ENCODE measurements at places on chromosomes 7 and 10. TPM values are rescaled to one million over a fixed set of nuclear protein-coding genes. Genes with fewer than 3 reads are reported as not detected.
A peak's percentile ranks its signal among the peaks of the same experiment; 100 is the strongest.

DBF4 gene
- 88.8 TPM for total RNA-seq

NOD1 gene
- total RNA-seq = 12.8 TPM

HPSE2 gene
- not detected for total RNA-seq

CFTR gene
- not detected for total RNA-seq

DNA sequence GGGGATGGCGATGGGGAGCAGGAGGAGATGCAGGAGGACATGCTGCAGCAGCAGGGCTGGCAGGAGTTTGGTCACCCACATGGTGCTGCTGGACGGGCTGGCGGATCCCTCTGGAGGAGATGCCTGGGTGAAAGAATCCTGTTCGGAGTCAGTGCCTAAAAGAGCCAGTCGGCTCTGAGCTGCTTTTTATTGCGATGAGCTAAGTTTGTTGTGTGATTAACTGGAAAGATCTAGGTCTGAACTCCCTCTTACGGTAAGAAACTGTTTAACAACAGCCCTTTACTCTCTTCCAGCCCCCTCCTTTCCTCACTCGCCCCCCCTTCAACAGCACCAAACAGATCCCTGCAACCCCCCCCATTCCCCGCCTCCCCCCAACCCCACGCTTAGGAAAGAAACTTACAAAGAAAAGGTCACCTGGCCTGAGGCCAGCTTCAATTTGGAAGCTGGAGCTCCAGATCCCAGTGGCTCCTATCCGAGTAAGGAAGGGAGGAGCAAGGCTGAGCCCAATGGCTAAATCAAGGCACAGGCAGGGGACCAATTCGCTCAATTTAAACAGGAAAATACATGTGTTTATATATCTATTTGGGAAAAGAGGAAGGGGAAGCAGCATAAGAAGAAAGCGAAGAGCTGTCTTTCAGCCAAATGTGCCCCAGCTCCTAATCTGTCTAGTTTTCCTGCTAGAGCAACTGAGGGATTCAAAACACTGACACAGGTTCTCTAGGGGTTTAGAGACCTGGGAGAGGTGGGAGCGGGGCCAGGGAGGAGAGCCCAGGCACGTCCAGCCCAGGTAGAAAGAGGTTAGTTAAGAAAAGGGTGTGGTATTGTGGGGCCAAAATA lies at the start of gene HGF:
Gene HGF (minus strand): TSS at position 157 of the 837 bp plus-strand sequence. CDS start 76 bp downstream, at position 81.
- peaks cover 15% of the 10 kb centered on the region for H3K27me3 ChIP-seq
- DNase-seq = no peak
- H3K27ac ChIP-seq = no peak within 1 kb of the TSS
- no peak within 1 kb of the TSS for H3K4me3 ChIP-seq
- no peaks in the 10 kb centered on the region for H3K36me3 ChIP-seq

DNA sequence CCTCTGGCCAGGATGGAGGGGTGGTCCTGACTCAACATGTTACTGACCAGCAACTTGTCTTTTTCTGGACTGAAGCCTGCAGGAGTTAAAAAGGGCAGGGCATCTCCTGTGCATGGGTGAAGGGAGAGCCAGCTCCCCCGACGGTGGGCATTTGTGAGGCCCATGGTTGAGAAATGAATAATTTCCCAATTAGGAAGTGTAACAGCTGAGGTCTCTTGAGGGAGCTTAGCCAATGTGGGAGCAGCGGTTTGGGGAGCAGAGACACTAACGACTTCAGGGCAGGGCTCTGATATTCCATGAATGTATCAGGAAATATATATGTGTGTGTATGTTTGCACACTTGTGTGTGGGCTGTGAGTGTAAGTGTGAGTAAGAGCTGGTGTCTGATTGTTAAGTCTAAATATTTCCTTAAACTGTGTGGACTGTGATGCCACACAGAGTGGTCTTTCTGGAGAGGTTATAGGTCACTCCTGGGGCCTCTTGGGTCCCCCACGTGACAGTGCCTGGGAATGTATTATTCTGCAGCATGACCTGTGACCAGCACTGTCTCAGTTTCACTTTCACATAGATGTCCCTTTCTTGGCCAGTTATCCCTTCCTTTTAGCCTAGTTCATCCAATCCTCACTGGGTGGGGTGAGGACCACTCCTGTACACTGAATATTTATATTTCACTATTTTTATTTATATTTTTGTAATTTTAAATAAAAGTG lies 6.0 kb downstream of the PLAU start:
- H3K27me3 ChIP-seq = peaks cover 64% of the 10 kb centered on the region
- peaks cover 11% of the 10 kb centered on the region for H3K4me1 ChIP-seq
- no peak for DNase-seq
- H3K4me3 ChIP-seq = no peak overlapping the region

GRCh38 chr10:22317771-22318565 lies 1.8 kb downstream of the COMMD3 start:
- peaks cover 50% of the 10 kb centered on the region for H3K27me3 ChIP-seq
- DNase-seq = no peak
- H3K36me3 ChIP-seq = peaks cover 12% of the 10 kb centered on the region
- peak overlapping the region; percentile 87 for H3K4me3 ChIP-seq

GRCh38 chr10:86937502-86938154 lies 19.8 kb downstream of the MMRN2 start:
- H3K27me3 ChIP-seq = no peaks in the 10 kb centered on the region
- H3K27ac ChIP-seq = no peak overlapping the region
- peaks cover 3% of the 10 kb centered on the region for H3K4me1 ChIP-seq
- no peak overlapping the region for H3K4me3 ChIP-seq
- no peaks in the 10 kb centered on the region for H3K36me3 ChIP-seq
- no peak for DNase-seq

DNA sequence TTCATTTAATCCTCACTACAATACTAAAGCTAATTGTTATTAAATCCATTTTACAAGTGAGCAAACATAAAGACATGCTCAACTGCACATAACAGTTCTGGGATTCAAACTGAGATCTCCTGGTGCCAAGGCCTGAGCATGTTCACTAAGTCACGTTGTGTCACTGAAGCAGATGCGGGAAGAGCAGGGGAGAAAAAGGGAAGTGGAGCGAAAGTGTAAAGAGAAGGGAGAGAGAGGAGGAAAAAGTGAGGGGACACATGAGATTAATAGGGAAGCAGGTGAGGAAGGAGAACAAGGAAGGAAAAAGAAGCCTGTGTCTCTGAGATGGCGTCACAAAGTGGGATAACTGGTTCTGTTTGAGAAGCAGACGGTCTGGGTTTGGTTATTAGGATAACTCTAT lies 38.9 kb upstream of the KAT6B start:
- H3K4me3 ChIP-seq = no peak overlapping the region
- H3K4me1 ChIP-seq = no peaks in the 10 kb centered on the region
- H3K27ac ChIP-seq = no peak overlapping the region
- DNase-seq = no peak
- H3K27me3 ChIP-seq = no peaks in the 10 kb centered on the region

- H3K27me3 ChIP-seq = no peaks in the 10 kb centered on the region
- H3K36me3 ChIP-seq = no peaks in the 10 kb centered on the region
- H3K27ac ChIP-seq = no peak overlapping the region
- no peak for DNase-seq
These were observed 378.4 kb upstream of the SEMA3D start for GRCh38 chr7:85565276-85565675.

GRCh38 chr10:7436490-7437100 lies 25.8 kb upstream of the SFMBT2 start:
- no peaks in the 10 kb centered on the region for H3K36me3 ChIP-seq
- H3K4me3 ChIP-seq = no peak overlapping the region
- H3K27ac ChIP-seq = no peak overlapping the region
- H3K27me3 ChIP-seq = no peaks in the 10 kb centered on the region
- DNase-seq = no peak
- H3K4me1 ChIP-seq = peaks cover 5% of the 10 kb centered on the region

GRCh38 chr7:105268511-105269392 lies 120.0 kb downstream of the SRPK2 start:
- no peaks in the 10 kb centered on the region for H3K36me3 ChIP-seq
- peaks cover 46% of the 10 kb centered on the region for H3K4me1 ChIP-seq
- no peaks in the 10 kb centered on the region for H3K27me3 ChIP-seq
- peak overlapping the region; percentile 92 for H3K27ac ChIP-seq
- H3K4me3 ChIP-seq = peak overlapping the region; percentile 89

- no peaks in the 10 kb centered on the region for H3K4me1 ChIP-seq
- H3K4me3 ChIP-seq = no peak overlapping the region
- no peak for DNase-seq
- no peak overlapping the region for H3K27ac ChIP-seq
- no peaks in the 10 kb centered on the region for H3K27me3 ChIP-seq
These were observed 167.5 kb downstream of the ITGB1 start for GRCh38 chr10:32790483-32790882.

- no peak for DNase-seq
- H3K4me1 ChIP-seq = no peaks in the 10 kb centered on the region
- H3K4me3 ChIP-seq = no peak overlapping the region
- peaks cover 6% of the 10 kb centered on the region for H3K27me3 ChIP-seq
These were observed 908.3 kb downstream of the GRID1 start for GRCh38 chr10:85458324-85458723.

DNA sequence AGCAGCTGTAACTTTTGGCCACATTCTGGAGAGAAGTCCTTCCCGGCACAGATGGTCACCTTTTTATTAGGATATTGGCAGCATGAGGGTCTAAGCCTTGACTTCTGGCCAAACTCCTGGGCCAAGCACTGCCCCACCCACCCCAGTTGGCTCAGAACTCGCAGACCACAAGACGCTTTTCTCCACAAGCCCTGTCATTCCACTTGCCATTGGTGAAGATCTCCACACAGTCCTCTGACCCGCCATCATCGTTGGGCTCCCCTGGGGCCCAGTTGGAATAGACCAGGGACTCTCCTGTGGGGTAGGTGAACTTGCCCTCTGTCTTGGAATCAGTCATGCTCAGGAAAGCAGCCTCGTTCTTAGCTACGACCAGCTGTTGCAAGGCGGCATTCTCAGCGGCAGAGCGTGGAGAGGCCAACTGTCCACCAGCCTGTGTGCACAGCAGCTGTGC lies 11.2 kb downstream of the SFTPD start:
- H3K4me1 ChIP-seq = peaks cover 16% of the 10 kb centered on the region
- no peak overlapping the region for H3K27ac ChIP-seq
- DNase-seq = no peak
- H3K4me3 ChIP-seq = no peak overlapping the region
- peaks cover 10% of the 10 kb centered on the region for H3K27me3 ChIP-seq

- no peaks in the 10 kb centered on the region for H3K27me3 ChIP-seq
- peaks cover 2% of the 10 kb centered on the region for H3K36me3 ChIP-seq
- no peak overlapping the region for H3K4me3 ChIP-seq
These were observed 23.3 kb downstream of the LRRC27 start for GRCh38 chr10:132355297-132355696.

GRCh38 chr10:52212062-52212461 lies 102.0 kb upstream of the DKK1 start:
- peaks cover 2% of the 10 kb centered on the region for H3K4me1 ChIP-seq
- no peaks in the 10 kb centered on the region for H3K36me3 ChIP-seq
- no peak overlapping the region for H3K27ac ChIP-seq

GRCh38 chr7:138667535-138668228 lies 33.5 kb downstream of the SVOPL start:
- H3K36me3 ChIP-seq = no peaks in the 10 kb centered on the region
- no peak overlapping the region for H3K27ac ChIP-seq
- peaks cover 19% of the 10 kb centered on the region for H3K4me1 ChIP-seq
- H3K4me3 ChIP-seq = no peak overlapping the region

DNA sequence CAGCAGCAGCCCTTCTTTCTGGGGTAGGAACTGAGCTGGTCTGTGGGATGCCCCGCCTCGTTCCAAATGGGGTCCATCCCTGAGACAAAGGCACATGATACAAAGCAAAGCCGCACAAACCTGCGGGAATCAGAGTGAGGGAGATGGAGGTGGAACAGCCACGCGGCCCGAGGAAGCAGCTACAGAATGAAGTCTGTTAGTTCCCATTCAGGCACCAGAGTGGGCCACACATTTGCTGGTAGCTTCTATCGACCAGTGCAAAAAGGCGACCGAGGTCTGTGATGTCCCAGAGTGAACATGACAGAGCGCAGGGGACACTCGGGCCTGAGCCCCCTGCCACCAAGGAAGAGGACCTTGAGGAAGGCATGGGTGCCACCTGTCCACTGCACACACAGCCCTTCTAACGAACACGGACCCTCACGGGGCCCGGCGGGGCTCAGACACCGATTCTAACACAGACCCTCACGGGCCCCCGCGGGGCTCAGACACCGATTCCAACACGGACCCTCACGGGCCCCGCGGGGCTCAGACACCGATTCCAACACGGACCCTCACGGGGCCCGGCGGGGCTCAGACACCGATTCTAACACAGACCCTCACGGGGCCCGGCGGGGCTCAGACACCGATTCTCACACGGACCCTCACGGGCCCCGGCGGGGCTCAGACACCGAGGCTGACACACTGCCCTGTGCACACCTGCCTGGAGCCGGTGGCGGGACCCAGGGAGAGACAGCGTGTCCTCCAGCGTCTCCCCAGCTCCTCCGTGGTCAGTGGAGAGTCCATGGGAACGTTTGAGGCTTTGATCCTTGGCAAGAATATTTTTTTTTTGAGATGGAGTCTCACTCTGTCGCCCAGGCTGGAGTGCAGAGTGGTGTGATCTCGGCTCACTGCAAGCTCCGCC lies 32.8 kb upstream of the FAM20C start:
- H3K4me3 ChIP-seq = no peak overlapping the region
- no peak overlapping the region for H3K27ac ChIP-seq
- no peak for DNase-seq
- no peaks in the 10 kb centered on the region for H3K36me3 ChIP-seq
- H3K4me1 ChIP-seq = no peaks in the 10 kb centered on the region

DNA sequence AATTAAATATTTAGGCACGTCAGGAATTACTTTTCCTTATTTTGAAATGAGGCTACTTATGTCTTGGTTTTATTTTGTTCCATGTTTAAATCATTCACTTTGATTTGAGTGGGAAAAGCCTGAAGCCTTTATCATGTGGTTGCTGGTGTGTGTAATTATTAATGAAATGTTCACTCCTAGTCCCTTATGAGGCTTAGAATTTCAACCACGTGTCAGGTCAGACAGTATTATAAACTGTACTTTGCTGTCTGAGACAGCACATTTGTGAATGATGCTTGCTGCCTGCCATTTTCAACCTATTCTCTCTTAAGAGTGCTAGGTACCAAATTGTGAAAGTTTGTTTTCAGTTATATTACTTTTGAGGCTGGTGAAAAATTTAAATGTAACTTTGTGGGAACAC lies 58.9 kb downstream of the COL17A1 start:
- H3K27me3 ChIP-seq = no peaks in the 10 kb centered on the region
- H3K4me1 ChIP-seq = no peaks in the 10 kb centered on the region
- peaks cover 4% of the 10 kb centered on the region for H3K36me3 ChIP-seq
- DNase-seq = no peak
- H3K27ac ChIP-seq = no peak overlapping the region
- H3K4me3 ChIP-seq = no peak overlapping the region

- H3K36me3 ChIP-seq = no peaks in the 10 kb centered on the region
- peaks cover 85% of the 10 kb centered on the region for H3K27me3 ChIP-seq
- DNase-seq = no peak
- peaks cover 5% of the 10 kb centered on the region for H3K4me1 ChIP-seq
- no peak overlapping the region for H3K27ac ChIP-seq
These were observed 32.0 kb upstream of the MXI1 start for GRCh38 chr10:110175406-110175805.
